ENCODE measurements at places on chromosomes 4 and X.

GRCh38 chrX:19350941-19351384 lies 7.2 kb downstream of the PDHA1 start:
- DNase-seq, result no peak

GRCh38 chrX:71302461-71303213 lies 1.1 kb downstream of the ITGB1BP2 start:
- no peak for DNase-seq

DNA sequence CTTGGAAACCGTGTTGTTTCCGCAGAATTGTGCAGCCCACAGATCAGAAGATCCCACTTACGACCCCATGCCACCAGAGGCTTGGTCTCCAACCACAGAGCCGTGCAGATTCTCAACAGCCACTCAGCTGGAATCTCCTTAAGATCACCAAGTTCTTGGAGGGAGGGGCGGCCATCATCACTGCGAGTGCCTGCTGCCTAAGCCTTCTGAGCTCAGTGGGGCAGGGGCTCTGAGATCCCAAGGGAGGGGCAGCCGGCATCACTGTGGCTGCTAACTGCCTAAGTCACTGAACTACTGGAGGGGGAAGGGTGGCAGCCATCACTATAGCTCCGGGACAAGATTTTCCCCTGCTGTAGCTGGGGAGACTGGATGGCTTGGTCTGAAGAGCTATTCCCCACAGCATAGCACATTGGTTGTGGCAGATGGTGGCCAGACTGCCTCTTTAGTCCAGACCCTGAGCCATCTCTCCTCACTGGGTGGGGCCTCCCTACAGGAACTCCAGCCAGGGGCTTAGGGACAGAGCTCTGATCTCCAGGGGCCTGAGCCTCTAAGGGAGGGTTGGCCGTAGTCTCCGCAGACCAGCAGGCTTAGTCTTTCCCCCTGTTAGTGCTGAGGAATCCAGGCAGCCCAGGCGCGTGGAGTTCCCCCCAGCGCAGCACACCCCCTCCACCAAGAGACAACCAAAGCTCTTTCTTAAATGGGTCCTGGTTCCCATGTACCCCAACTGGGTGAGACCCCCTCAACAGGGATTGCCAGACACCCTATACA lies 1483.9 kb downstream of the ADGRL3 start:
- no peak for DNase-seq

- DNase-seq, result no peak
Measured at GRCh38 chr4:113292371-113293042, 243.1 kb downstream of the ANK2 start.

- no peak for DNase-seq
Measured at GRCh38 chr4:11072999-11073398, 355.7 kb downstream of the HS3ST1 start.

DNA sequence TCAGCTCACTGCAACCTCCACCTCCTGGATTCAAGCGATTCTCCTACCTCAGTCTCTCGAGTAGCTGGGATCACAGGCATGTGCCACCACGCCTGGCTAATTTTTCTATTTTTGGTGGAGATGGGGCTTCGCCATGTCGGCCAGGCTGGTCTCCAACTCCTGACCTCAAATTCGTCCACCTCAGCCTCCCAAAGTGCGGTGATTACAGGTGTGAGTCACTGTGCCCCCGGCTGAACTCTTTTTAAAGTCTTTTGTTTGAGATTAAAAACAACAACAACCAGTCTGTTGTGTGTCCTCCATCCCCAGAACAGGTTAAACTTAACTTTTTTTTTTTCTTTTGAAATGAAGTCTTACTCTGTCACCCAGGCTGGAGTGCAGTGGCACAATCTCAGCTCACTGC lies 36.3 kb upstream of the RBPJ start:
- DNase-seq, result no peak

DNA sequence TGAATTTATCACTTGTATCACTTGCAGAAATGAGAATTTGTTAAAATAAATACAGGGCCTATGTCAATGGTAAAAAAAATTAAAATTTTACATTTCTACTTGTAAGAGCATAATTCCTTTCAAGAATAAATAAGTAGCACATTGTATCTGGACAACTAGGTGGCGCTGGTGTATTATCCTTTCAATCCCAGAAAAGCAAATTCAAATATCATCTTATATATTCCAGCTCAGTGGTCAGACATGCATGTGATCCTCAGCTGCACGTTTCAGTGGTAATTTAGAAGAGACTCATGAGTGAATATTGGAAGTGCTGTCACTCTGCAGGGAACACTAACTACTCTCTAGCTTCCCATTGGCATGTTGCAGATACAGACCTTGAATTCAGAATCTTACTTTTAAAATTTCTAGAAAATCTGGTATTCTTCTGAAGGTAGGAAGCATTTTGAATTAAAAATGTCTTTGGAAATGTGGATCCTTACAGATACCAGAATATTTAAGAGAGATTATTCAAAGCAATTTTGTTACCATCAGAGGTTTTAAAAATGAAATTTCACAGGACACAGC lies 1414.7 kb upstream of the TENM3 start:
- DNase-seq, result peak; percentile 66

- no peak for DNase-seq
Measured at GRCh38 chr4:150540959-150541360, 41.0 kb upstream of the MAB21L2 start.

DNA sequence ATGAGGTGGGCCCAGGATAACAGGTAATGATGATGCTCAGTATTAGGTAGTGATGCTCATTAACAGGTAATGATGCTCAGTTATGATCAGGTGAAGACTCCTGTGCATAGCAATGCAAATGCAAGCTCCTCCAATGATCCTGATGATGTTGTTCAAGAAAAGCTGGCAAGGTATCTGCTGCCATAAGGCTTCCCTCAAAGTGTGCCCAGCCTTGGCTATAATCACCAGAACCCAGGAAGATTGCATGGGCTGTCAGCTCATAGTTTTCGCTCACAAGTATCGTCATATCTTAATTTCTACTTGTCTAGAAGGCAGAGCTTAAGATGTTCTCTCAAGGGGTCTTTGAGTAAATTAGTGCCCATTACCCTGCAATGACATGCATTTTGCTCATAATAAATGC lies 366.2 kb upstream of the CLNK start:
- no peak for DNase-seq

DNA sequence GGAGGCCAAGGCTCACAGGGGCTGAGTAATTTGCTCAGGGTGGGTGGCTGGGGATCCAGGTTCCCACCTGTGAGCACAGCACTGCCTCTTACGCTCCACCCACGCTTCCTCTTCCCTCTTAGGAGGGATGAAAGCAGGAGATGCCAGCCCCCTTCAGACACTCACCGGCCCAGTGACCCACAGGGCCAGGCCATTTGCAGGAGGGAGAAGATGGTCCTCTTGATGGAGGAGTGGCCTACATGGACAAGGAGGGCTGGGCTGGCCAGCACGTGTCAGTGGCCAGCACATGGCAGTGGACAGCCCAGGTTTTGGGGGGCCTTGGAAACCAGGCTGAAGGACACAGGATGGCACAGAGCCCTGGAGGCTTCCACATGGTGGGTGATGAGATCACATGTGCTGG lies 108.1 kb upstream of the PSAPL1 start:
- DNase-seq, result no peak

DNA sequence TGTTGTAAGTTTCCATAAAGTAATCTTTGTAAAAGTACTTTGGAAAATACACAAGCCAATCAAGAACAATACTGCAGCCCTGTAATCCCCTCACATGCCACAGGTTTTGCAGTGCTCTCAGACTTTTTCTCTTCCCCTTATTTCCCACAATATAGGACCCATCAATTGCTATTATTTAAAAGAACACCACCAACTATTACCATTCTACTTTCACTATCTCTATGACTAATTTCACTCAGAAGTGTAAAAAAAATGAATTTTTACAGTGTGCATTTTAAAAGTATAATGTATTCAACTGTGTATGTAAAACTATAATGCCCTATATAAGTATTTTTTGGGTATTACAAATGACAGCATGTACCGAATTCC lies 1.7 kb downstream of the ATP8A1 start:
- no peak for DNase-seq

GRCh38 chr4:45327544-45327943 lies 601.2 kb upstream of the GNPDA2 start:
- no peak for DNase-seq

DNA sequence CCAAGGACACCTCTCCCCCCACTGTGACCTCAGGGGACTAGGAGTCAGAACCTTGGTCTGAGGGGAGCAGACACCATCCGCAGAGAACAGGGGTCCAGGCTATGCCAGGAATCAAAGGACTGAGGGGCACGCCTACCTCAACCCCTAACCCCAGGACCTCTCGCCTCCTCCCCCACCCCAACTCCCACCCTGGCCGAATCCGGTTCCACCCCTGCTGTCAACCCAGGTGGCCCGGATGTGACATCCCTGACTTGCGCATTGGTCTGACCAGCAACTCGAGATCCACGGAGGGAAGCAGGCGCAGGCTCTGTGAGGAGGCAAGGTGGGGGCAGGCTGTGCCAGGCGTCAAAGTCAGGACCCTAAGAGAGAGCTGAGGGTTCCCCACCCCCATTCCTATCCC lies 468 bp upstream of the MAGEA4 start:
- no peak for DNase-seq

DNA sequence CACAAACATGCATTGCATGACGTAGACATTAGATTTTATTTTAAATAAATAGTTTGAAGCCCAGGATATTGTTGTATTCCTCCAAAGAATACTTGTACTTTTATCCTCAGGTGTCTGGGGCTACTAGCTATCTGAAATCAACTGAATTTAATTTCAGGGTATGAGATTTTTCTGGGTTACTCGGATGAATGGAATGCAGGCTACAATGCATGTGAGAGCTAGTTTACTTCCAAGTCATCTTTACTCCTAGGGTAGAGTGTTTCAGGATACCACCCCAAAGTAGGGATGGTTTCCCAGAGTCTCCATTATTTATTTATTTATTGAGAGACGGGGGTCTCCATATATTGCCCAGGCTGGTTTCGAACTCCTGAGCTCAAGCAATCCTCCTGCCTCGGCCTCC lies 66.4 kb downstream of the HPRT1 start:
- no peak for DNase-seq

DNA sequence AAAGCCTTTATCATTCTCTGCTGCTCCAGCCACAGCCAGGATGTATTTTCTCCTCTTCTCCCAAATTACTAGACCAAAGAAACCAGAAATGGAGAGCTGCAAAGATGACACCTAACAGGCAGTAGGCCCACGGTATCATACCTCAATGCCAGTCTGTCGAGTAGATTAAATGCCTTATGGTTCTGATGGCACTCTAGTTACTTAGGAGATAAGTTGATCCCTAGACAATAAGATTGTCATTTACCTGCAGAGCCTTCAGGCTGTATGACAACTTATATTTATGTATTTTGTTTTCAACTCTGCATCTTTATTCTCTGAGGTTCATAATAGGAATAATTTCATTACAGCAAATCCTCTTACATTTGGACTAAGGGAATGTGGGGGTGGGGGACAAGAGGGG lies 262.1 kb downstream of the LDB2 start:
- no peak for DNase-seq

GRCh38 chr4:1247864-1248244 lies 1.1 kb downstream of the CTBP1 start:
- no peak for DNase-seq

DNA sequence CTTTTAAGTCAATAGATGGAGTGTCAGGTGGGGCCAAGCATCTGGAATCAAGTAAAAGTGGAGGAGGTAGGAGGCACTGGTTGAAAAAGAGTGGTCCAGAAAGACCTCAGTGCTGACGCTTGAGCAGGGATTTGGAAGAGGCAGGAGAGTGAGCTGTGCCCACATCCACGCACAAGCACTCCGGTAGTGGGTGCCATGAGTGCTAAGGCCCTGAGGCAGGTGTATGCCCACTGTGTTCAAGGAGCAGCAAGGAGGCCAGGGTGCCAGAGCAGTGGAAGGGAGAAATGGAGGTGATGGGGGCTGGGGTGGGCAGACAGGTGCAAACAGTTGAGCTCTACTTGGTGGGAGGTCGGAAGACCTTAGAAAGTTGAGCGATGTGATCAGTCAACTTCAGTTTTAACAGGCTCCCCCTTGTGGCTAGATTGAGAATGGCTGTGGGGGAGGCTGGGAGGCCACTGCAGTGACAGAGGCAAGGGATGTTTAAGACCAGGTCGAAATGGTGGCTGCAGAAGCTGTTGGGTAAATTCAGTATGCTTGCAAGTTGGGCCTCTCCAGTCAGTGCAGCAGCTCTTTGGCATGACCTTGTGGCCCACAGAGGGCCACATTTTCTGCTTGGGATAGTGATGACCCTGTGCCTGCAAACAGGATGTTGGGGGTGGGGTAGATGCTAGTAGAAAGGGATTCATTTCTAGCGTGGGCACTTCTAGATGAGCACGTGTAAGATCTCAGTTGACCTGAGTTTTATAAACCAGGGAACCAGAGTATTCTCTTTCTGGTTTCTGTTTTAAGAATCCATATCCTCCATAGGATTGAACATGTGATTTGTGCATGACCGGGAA lies 12.7 kb downstream of the TKTL1 start:
- DNase-seq, result peak; percentile 7

- no peak for DNase-seq
Measured at GRCh38 chrX:110310896-110311295, 7.0 kb downstream of the AMMECR1 start.

- no peak for DNase-seq
Measured at GRCh38 chrX:65644621-65645289, 22.7 kb upstream of the MSN start.

DNA sequence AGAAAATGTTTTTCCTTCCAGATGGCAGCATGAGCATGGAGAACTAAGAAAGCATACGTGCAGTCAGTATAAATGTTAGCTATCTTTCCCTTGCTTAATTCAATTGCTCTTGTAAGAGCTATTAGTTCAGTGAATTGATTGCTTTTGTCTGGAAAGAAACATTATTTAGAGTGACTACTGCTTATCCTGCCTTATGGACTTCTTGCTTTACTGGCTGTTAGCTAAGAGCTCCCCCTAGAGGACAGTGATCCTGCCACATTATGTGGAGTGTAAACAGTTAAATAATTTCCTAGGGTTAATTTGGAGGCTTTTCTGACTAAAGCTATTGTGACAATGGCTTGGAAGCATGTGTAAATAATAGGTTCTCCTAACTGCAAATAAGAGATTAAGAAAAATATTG lies 1402.4 kb downstream of the FAM133A start:
- peak; percentile 1 for DNase-seq

GRCh38 chr4:164789047-164789446 lies 35.1 kb downstream of the SMIM31 start:
- DNase-seq, result no peak

Measured in COR-L47 (cell line).